K562 (cell line): ENCODE measurements at places on chromosomes 1 and 21. TPM values are rescaled to one million over a fixed set of nuclear protein-coding genes. Genes with fewer than 3 reads are reported as not detected.
A peak's percentile ranks its signal among the peaks of the same experiment; 100 is the strongest.

- no peak for DNase-seq
These were observed 27.6 kb downstream of the C2CD2 start for GRCh38 chr21:41926117-41926806.

GRCh38 chr1:94094469-94095111 lies 26.4 kb downstream of the ABCA4 start:
- no peak for DNase-seq

DNA sequence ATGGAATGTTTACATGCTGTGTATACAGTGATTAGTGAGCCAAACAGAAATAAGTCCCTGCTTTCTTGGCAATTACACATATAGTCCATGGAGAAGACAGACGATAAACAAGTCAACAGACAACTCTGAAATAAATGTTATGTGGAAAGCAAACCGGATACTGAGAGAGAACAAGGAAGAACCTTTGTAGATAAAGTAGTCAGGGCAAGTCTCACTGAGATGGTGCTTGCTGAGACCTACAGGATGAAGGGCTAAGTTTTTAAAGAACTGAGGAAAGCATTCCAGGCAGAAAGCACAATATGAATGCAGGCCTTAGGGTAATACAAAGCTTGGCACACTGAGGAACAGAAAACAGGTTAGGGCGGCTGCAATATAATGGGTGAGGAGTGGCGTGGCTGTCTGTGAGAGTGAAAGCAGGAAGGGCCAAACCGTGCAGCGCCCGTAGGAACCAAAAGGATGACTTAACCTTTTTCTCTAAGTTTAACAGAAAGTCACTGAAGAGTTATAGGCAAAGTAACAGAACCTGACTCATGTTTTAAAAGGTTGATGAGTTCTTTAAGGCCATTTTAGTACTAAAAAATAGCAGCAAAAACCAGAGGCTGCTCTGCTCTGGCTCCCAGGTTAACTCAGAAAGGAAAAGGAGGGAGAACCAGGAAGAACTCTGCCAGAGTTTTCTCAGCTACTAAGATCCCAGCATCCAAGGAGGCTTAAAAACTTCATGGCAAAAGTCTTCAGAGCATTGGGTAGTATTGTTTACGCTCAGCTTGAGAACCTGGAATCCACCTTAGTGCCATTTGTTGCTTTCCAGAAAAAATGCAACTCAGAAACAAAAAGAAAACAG lies 8.7 kb upstream of the TTF2 start:
- DNase-seq: no peak

DNA sequence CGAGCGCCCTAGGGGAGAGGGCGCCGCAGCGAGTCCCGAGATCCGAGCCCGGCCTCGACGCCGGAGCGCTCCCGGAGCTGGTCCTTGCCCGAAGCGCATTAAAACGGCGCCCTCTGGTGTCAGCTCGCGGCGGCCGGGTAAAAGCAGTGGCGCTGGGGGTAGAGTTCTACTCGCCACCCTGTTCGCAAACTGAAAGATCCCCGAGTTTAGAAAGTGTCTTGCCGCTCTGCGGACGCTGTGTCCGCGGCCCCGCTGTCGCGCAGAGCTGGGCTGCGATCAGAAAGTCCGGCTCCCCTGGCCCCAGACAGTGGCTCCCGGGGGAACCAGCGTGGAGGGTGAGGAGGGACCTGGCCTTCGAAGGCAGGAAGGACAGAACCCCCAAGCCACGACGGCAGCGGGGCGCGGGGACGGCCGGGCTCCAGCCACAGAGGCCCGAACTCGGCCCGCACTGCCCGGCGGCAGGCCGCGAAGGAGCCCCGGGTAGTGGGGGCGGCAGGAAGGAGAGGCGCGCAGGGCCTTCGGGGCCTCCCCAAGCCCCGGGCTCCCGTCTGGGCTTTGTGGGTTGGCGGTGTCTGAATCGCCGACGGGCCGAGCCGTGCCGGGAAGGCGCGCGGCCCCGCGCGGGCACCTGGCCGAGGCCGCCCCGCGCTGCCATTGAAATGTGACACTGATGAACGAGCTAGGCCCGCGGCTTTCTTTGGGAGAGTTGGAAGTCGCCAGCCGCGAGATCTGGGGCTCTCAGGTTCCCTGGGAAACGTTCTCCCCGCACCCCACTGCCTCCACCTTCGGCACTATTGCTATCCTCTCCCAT lies 39.1 kb upstream of the NFIA start:
- DNase-seq: no peak

DNA sequence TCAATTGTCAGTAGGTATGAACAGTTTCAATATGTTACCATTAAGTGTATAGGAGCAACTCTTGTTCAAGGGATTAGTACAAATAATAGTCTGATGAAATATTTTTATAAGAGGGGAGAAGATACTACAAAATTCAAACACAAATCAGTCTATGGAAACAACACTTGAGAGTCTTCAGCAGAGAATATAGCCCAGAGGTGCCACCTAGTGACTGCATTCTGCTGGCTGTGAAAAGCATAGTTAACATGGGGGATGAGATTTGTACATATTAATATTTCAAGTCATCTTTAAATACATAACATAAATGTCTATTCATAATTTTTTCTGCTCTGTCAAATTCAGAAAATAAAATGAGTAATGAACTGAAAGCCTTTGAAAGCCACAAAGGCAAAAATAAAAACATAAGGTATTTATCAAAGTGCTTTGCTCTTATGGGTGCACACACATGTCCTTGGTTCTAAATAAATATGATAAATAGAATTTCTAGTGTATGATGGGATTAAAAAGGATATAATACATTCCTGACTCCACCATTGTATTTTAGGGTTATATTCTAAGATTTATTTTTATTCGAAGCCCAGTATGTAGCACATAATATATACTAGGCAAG lies 440.9 kb upstream of the ZRANB2 start:
- DNase-seq: no peak

DNA sequence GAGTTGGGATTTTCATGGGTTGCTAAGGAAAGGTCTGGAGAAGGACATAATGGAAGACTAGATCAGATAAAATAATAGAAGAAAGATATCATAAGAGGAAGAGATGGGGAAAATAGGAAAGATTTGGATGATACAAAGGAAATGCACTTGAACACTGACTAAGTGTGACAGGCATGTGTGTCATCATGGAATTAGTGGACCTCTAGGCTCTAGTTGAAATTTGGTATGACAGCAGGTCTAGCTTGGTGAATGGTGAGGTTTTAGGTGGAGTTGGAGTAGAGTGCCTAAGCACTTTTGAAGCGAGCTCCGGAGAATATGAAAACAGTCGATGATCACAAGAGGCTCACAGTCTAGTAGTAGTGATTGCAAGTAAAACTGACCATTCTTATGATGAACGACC lies 73.0 kb upstream of the PTGS2 start:
- no peak for DNase-seq

DNA sequence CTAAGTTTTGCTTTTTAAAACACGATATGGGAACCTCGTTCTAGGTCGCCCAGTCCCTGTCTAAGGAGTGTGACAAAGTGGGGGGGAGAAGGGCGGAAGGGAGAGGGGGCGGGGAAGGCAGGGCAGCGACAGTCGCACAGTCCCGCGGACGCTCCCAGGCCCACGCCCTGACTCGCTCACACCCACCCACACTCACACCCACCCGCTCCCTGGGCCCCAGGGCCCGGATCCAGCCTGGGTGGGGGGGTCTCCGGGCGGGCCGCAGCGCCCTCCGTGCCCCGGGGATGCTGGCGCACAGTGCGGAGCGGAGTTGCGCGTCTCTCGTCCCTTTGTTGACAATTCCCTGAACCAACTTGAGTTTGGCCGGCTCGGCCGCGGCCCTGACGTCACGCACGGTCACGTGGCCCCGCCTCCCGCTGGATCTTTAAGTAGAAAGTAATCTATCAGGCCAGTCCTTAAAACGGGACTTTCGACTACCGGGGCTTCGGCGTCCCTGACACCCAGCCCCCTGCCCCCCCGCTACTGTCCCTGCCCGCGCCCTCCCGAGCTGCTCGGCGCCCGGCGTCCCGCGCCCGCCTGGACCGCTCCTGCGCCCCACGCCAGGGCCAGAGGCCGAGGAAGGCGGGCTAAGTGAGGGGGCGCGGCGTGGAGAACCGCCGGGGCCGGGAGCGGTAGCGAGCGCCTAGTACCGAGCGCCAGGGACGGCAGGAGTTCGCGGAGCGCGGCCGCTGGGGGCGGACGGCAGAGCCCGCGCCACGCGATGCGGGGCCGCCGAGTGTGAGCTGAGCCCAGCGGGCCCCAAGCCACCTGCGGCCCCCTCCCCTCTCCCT lies at the start of gene FOXD3:
Gene FOXD3, plus strand, starts transcription at position 454 of the 830 bp plus-strand sequence. CDS start 492 bp downstream, outside the sequence.
- peak; percentile 69 for DNase-seq

- peak; percentile 43 for DNase-seq
These were observed 32.8 kb upstream of the IL19 start for GRCh38 chr1:206737729-206738201.

GRCh38 chr1:209404577-209404976 lies 178.9 kb upstream of the CAMK1G start:
- no peak for DNase-seq

DNA sequence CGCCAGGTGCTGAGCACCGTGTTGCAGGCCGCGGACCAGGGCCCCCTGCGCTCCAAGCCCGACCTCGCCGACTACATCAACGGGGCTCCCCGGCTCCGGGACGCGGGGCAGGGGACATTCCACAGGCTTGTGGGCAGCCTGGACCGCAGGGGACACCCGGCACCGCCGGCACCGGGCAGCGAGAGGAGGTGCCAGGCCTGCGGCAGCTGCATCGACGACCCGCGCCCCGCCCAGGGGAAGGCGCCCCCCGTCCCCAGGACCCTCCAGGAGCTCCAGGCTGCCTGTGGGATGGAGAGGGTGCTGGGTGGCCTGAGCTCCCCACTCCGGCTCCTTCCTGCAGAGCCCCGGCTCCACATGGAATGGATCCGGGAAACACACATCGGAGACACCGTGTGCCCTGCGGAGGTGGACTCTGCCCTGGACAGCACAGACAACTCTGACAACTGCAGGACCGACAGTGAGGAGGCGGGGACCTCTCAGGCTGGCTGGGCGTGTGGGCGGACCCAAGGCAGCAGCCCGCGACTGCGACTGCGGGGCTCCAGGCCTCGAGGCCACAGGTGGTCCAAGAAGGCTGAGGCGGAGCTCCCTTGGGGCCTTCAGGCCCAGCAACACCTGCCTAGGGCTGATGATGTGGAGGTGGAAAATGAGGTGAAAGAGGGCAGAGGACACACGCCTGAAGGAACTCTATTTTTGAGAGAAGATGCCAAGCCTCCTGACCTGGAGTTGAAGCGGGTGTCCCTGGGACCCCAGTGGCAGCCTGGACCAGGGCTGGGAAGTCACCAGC lies 22.8 kb downstream of the KIAA1614 start:
- DNase-seq: peak; percentile 52

GRCh38 chr1:227782226-227782625 lies 33.2 kb upstream of the PRSS38 start:
- DNase-seq: no peak

GRCh38 chr1:207470927-207471326 lies 16.8 kb downstream of the CR2 start:
- DNase-seq: no peak

DNA sequence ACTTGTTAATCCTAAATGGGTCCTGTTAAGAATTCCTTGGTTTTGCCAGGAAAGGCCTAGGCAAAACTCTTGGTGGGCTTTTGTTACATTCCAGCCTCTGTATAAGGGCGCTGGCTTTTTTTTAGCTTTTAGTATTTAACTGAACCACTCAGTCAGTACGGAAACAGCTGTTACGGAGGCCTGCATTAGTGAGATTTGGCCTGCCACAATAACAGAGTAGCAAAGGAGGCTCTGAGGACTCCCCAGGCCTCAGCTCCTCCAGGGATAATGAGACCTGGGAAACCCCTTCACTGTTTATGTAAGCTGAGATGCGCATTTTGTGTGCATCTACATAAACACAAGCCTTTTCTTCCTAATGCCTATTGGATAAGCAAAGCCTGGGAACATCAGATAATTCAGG lies 210.2 kb downstream of the APP start:
- DNase-seq: no peak

DNA sequence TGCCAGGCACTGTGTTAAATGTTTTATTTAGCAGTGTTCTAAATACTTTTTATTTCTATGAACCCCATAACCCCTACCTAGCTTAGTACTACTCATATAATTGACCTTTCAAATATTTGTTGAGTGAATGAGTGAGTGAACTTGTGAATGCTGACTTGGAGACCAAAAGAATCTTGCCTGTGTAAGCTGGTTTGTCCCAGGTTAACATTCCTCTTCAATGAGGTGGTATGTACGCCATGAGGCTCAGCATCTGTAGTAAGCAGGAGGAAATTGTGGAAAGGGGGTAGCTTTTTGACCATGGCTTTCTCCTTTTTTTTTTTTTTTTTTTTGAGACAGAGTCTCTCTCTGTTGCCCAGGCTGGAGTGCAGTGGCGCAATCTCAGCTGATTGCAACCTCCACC lies 14.6 kb downstream of the MED18 start:
- DNase-seq: no peak

DNA sequence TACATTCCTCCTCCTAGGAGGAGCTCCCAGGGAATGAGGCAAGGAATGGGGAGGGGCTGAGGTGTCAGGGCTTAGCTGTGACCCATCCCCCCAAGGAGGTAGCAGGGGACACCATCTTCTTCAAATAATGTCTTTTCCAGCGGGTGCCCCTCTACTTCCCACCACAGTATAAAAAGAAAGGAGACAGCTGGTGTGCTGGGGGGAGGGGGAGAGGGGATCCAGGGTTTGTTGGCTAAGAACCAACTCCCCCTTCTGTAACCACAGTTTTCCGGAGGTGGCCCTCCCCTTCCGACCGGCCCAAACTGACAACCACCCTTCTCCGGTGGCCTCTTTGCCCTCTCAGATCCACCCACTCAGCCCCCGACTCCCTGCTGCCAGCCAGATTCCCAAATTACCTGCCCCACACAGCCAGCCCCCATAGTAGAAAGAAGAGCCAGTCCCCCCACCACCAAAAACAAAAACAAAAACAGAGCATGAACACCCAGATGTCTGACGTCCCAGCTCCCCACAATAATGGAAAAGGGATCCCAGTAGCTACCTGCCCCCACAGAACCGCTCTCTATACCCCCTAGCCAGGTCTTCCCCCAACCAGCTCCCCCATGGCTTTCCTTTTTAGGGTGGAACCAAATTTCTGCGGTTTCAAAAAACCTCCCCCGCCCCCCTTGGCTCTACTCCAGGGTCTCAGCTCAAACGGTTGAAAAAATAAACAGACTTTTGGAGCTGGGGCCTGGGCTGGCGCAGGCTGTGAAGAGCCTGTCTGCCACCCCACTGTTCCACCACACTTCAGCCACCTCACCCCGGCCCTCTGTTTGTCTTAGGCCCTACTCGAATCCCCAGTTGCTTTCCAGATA lies 2.1 kb downstream of the ARHGEF2 start:
- peak; percentile 83 for DNase-seq

DNA sequence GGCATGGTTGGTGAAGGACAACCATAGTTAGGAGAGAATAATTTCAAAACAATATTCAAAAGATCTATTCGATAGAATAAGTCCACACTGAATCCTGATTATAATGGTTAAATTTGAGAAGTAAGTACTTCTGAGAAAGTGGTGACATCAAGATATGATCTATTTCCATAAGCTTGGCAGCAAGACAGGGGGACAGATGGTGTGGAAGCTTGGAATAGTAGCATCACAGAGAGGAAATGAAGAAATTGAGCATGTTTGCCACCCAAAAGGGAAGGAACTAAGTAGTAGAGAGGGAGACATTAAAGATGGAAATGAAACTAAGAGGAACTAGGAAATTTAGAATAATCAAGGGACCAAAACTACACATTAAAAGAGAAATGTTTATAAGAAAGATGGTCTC lies 94.5 kb downstream of the OLFM3 start:
- DNase-seq: no peak

ITLN1 gene
- not detected in 2 replicates for total RNA-seq

NMNAT1 gene
- total RNA-seq: 7.8 and 8.1 TPM in 2 replicates

KLHDC7A gene
- total RNA-seq: 0.02 TPM in 1 of 2 replicates, not detected in the other

HP1BP3 gene
- 200 and 209 TPM in 2 replicates for total RNA-seq

GALE gene
- total RNA-seq: 108 and 112 TPM in 2 replicates

ATP1A4 gene
- not detected in 2 replicates for total RNA-seq

SH3BGR gene
- 14.8 and 17.5 TPM in 2 replicates for total RNA-seq

AJAP1 gene
- not detected in 2 replicates for total RNA-seq

TSPAN1 gene
- total RNA-seq: 0.38 and 0.58 TPM in 2 replicates

EDN2 gene
- total RNA-seq: not detected in 2 replicates
